ENCODE measurements at places on chromosomes 12 and 14.

DNA sequence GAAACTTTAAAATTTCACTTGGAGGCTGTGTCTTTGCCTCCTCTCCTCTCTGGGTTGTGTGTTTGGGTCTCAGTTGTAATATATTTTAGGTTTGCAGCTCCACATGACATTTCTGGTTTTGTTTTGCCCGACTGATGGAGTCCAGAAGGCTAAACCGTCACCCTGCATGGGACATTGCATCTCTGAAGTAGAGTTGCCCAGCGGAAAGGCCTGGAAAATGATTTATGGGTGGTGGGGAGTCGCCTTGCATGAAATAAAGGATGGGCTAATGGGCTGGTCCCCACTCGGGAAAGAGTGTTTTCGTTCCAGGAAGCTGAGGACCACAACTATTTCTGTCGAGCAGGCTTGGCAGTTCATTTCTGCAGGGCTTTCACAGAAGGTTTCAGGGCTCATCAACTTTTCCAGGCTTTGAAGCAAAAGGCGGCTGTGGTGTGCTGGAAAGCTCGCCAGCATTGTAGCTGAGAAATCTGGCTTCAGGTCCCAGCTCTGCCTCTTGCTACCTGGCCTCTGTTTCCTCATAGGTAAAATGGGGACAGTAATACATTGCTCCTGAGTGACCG is 74.8 kb upstream of the GSC start:
- no peak overlapping the region for H3K27ac ChIP-seq
- H3K27me3 ChIP-seq, result no peaks in the 10 kb centered on the region
- no peaks in the 10 kb centered on the region for H3K4me1 ChIP-seq
- no peak for DNase-seq

GRCh38 chr14:26389646-26390508 is 208.0 kb downstream of the NOVA1 start:
- no peak overlapping the region for H3K4me3 ChIP-seq
- H3K4me1 ChIP-seq, result peaks cover 6% of the 10 kb centered on the region
- H3K27ac ChIP-seq, result no peak overlapping the region
- no peaks in the 10 kb centered on the region for H3K27me3 ChIP-seq
- DNase-seq, result no peak

DNA sequence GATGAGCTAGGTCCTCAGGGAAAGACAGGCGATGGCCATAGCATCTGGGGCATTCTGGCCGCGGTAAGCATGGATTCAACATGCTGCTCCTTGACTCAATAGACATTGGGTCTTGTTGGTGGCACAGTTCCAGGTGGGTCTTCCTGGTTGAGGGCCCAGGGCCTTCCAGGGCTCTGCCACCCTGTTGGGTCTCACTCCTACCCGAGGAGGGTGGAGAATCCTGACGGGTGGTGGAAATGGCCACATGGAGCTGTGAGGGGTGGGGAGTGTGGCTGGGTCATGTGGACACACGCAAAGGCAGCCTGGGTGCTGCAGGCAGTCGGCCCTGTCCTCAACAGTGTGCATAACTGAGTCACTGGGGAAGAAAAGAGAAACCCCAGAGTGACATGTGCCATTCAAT is 148.1 kb downstream of the KIF26A start:
- no peaks in the 10 kb centered on the region for H3K4me1 ChIP-seq
- no peaks in the 10 kb centered on the region for H3K36me3 ChIP-seq
- no peak overlapping the region for H3K27ac ChIP-seq
- no peak for DNase-seq
- H3K4me3 ChIP-seq, result no peak overlapping the region

GRCh38 chr12:132836795-132837331 is 8.2 kb upstream of the GOLGA3 start:
- H3K36me3 ChIP-seq, result peaks cover 50% of the 10 kb centered on the region
- no peaks in the 10 kb centered on the region for H3K4me1 ChIP-seq
- DNase-seq, result no peak
- no peak overlapping the region for H3K27ac ChIP-seq

GRCh38 chr12:62466018-62466593 is 520 bp upstream of the MON2 start:
- H3K4me1 ChIP-seq, result peaks cover 30% of the 10 kb centered on the region
- H3K27me3 ChIP-seq, result no peaks in the 10 kb centered on the region
- H3K4me3 ChIP-seq, result peak overlapping the region; percentile 99
- peak overlapping the region; percentile 99 for H3K27ac ChIP-seq
- no peaks in the 10 kb centered on the region for H3K36me3 ChIP-seq

GRCh38 chr12:42162965-42163364 is 18.3 kb upstream of the GXYLT1 start:
- no peak overlapping the region for H3K27ac ChIP-seq
- H3K4me3 ChIP-seq, result no peak overlapping the region
- DNase-seq, result no peak
- H3K4me1 ChIP-seq, result no peaks in the 10 kb centered on the region
- H3K27me3 ChIP-seq, result no peaks in the 10 kb centered on the region
- H3K36me3 ChIP-seq, result no peaks in the 10 kb centered on the region

- peak; percentile 31 for DNase-seq
- H3K4me1 ChIP-seq, result peaks cover 77% of the 10 kb centered on the region
- no peaks in the 10 kb centered on the region for H3K36me3 ChIP-seq
- no peak overlapping the region for H3K4me3 ChIP-seq
- H3K27me3 ChIP-seq, result no peaks in the 10 kb centered on the region
These were observed 18.4 kb downstream of the ANO6 start for GRCh38 chr12:45234139-45234865.

DNA sequence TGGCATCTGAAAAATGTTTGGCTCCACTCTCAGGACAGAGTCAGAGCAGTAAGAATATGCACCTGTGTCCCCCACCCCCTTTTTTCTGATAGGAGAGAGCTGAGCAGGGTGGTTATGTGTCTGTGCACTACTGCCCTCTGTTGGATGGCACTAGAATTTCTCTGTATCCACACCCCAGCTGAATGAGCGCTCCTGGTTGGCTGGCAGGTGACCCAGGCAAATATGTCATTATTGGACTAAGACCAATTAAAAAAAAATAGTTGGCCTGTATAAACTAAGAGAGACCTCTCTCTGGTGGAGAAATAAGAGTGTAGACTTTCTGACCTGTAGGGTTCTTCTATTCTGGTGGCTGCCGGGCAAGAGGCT is 107.0 kb downstream of the PTCSC3 start:
- no peaks in the 10 kb centered on the region for H3K36me3 ChIP-seq
- H3K4me3 ChIP-seq, result no peak overlapping the region
- peaks cover 7% of the 10 kb centered on the region for H3K4me1 ChIP-seq
- no peak for DNase-seq
- no peak overlapping the region for H3K27ac ChIP-seq

All from tibial artery (tissue), 4 donors.